ENCODE measurements at places on chromosomes 13 and 19.
A peak's percentile ranks its signal among the peaks of the same experiment; 100 is the strongest.

- no peak for DNase-seq
These were observed 5.5 kb upstream of the CCNE1 start for GRCh38 chr19:29806098-29806866.

GRCh38 chr13:20519875-20520274, 5.8 kb downstream of the CRYL1 start:
- no peak for DNase-seq

- no peak for DNase-seq
These were observed 22.5 kb downstream of the SERP2 start for GRCh38 chr13:44395976-44396694.

- no peak for DNase-seq
These were observed 6.8 kb upstream of the DGKH start for GRCh38 chr13:42041684-42042035.

DNA sequence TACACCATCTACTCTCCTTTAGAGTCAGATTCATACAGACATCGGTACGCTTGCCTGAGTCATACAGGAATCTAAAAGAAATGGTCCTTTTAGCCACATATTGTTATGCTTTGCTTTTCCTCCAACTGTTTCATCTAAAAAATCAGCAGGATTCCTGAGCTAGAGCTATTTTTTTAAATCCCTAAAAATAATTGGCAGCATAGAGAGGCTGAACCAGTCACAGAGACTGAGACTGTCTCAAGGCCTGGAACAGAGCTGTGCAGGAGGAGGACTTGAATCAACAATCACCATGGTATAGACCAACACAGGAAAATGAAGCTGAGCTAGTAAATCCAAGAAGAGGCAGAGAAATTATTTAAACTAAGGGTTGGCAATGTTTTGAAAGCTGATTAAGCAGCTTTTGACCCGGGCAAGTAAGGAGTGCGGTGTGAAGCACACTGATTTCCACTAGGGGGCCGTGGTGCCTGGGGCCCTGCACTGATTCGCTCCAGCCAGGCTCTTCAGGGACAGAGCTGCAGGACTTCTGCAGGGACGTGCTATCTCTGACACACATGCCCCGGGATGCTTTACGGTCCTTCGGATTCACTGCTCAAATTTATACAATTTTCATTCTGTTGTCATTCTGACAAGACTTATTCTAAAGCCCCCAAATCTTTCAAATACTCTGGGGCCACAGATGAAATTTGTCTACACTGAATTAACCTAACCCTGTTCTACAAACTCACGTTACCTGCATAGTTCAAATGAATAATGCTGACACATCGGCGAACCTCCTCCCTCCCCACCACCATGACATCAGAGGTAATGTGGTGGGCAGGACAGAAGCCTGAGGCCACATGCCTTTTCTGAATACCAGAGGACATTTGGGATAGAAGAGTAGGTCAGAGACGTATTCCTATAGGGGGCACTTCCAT, 87.6 kb upstream of the SLC15A1 start:
- DNase-seq, result no peak

DNA sequence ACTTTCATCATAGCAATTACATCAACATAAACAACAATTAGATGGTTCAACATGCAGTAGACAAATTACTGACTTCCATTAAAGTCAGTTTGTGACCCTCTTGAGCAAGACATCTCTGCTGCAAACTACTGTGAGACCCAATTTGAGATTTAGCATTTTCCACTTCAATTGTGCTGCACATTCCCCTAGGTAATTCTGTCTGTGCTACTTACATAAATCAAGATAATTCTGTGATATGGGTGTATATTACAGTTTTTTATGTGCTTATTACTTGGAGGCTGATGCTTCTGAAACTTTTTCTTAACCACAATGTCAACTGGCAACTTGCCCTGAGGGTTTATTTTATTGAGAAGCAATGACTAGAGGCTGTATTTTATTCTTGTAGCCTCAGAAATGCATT, 1714.4 kb downstream of the OLFM4 start:
- DNase-seq, result no peak

DNA sequence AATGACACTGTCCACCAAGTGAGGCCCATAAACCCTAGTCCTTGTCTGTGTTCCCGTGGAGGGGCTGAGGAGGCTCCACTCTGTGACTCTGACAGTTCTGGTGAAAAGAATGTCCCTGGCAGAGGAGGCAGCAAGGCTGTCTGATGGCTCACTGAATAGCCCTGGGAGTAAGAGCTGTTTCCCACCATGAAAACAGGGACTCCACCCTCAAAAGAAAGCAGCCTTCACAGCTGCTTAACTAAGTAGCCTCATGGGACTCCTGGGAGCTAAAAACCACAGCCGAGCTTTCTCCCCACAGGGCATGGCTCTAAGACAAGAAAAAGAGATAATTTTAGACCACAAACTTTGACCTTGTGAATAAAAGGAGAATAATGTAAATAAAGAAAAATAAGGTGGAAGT, 135.1 kb upstream of the FRY start:
- DNase-seq, result peak; percentile 84

DNA sequence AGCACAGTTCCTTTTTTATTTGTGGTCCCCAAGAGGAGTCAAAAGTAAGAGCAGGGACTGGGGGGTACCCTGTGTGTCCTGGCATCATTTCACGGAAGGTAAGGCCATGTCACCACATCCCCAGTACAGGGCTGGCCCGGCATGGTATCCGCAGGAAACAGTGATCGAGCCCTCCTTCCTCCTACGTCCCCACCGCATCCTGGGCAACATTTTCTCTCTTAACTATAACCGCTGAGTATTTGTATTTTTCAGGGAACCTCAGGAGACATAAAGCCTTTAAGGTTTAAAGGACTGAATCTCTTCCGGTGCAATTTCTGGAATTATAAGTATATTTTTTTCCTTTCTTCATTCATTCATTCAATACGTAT, 13.6 kb upstream of the LATS2 start:
- no peak for DNase-seq

DNA sequence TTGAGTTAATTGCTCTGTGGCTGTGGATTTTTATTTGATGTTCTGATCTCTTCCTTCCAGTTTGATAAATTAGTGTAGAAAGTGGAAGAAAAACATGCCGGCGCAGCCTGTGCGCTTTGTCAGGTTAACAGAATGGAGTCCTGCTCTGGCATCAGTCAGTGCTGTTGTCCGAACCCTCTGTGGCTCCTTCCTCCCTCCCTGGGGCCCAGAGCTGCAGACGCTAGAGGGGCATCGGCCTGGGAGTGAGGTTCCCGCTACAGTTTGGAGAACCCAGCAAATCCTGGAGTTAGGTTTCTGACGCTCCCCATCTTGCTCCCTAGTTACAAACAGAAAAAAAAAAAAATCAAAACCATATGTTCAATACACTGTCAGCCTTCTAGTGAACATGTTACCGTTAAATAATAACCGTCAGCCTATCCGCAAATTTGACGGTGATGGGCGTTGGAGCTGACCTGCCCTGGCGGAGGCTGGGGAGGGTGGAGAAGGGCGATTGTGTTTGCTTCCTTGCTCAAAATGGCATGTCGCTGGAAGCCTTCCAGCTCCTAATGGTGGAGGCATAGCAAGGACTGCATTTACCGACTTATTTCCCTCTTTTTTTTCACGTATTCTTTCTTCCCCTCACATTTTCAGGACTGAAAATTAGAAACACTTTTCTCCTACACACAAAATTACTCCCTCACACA, 13.6 kb downstream of the MBNL2 start:
- DNase-seq, result no peak

GRCh38 chr19:3423183-3423829, 56.9 kb downstream of the NFIC start:
- no peak for DNase-seq

- DNase-seq, result no peak
These were observed 7.9 kb downstream of the LIPE start for GRCh38 chr19:42419309-42419708.

DNA sequence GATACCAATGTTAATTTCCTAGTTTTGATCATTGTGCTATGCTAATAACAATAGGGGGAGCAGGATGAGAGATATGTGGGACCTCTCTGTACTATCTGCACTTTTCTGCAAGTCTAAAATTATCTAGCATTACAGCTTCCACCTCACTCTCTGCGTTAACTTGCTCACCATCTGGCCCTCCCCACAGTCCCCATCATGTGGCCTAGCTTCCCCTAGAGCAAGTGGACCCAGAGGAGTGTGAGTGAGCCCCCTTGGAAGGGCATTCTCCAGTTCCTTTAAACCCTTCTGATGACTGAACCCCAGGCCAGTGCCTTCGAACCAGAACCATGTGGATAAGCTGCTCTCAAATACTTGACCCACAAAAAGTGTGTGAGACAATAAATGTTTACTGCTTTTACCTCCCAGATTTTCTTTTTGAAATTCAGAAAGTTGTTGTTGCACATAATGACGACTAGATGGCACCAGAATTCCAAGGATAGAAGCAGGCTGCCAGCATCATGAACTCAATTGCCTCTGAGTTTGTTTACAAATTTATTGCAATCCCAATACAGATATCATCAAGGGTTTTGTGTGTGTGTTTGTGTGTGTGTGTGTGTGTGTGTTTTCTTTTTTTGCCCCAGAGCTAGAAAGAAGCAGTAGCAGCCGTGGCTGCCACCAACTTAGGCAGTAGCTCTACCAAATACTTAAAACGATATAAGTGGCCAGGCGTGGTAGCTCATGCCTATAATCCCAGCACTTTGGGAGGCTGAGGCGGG, 49.0 kb upstream of the ZNF780A start:
- DNase-seq, result peak; percentile 2

DNA sequence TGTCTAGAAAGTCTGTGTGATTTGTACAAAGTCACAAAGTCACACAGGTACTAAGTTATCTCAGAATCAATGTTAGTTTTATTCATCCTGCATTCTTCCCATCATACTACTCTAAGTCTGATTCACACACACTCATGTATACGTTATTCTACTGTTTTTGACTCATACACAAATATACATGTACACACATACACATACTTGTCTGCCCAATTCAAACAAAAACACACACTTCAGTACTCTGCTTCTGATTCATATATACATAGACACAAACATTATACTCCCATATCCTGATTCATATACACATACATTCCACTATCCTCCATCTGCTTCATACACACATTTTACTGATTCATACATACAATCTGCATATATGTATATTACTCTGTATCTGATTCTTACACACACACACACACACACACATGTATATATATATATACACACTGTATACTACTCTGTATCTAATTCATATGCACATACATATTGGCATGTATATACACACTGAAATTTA, 69.3 kb downstream of the KLF12 start:
- no peak for DNase-seq

DNA sequence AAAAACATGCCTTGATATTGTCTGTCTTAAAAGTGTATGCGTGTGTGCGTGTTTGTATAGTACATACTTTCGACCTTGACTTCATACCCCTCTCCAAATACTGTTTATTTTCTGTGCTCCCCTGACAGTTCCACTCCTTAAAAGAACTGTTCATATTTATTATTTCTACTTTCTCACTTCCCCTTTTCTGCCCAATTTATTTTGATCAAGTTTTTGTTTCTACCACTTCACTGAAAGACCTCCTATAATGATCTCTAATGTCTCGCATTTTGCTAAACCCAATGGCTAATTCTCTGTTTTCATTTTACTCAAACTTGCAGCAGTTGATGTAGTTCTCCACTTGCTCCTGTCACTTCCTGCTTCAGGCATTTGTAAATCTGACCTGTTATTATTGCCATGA, 426.1 kb upstream of the KLF12 start:
- no peak for DNase-seq

DNA sequence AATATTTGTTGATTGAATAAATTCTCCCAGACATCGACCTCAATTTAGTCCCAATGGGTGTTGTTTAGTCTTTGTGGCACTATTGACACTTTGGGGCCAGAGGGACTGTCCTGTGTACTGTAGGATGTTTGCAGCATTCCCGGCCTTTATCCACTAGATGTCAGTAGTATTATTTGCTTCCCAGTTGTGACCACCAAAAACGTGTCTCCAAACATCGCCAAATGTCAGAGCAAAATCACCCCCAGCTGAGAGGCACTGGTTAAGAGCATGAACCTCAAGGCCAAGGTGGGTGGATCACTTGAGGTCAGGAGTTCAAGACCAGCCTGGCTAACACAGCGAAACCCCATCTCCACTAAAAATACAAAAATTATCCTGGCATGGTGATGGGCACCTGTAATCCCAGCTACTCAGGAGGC, 15.4 kb downstream of the NLRP12 start:
- no peak for DNase-seq

GRCh38 chr13:111659842-111660241, 339.4 kb downstream of the TEX29 start:
- no peak for DNase-seq

- DNase-seq, result no peak
These were observed 555.4 kb downstream of the SLITRK6 start for GRCh38 chr13:85243831-85244230.

- DNase-seq, result no peak
These were observed at the start of gene CACNG6 for GRCh38 chr19:53991224-53992113. TSS of gene CACNG6 (plus strand) at chr19:53991637. CDS start at chr19:53992878, 1,241 bp downstream.

DNA sequence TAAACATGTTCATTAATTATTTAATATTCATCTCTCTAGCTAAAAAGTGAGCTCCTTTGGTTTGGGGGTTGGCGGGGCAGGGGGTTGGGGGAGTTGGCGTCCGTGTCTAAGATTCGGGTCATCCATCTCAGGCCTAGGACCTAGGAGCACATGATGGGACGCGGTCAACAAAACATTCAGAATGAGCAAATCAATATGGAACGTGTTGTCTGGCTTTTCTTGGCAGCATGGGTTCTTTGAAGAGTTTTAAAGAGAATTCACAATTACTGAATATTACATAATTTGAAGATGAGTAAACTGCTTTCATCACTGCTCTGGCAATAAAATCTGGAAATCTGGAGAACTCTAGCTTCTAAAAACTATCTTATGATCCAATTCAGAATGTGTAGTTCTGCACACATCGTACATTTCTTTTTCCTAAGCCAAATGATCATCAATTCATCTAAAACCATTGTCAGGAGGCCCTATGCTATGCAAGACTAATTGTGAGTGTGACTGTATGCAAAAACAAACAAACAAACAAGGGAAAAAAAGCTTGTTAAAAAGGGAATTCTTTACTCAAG, 5.4 kb upstream of the ARGLU1 start:
- DNase-seq, result peak; percentile 84

DNA sequence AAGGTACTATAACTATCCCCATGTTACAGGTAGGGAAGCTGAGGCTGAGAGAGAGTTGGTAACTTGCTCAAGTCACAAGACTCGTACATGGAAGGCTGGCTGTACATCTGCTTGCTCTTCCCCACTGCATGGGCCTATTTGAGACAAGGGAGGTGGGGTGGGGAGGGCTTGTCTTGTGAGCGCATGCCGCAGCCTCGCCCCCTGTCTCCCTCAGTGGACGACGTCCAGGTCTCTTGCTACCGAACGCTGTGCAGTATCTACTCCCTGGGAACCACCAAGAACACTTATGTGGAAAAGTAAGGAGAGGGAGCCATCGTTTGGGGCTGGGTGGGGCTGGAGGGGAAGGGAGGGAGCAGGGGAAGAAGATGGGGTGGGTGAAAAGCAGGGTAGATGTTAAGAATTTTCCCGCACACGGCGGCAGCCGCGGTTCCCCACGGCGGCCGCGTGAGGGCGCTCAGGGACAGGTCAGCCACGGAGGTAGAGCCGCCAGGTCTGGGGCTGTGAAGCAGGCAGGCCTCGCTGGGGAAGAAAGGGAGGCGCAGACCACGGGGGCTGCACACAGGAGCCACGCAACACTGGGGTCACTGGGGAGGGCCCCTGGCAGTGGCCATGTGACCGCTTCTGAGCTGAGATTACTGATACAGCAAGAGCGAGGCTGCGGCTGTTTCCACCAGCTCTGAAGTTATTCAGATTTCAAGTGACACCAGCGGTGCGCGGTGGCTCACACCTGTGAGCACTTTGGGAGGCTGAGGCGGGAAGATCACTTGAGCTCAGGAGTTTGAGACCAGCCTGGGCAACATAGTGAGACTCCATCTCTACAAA, 81.5 kb downstream of the RYR1 start:
- no peak for DNase-seq

GRCh38 chr19:49133621-49134454, 14.5 kb downstream of the PPFIA3 start:
- DNase-seq, result peak; percentile 30

Measured in BJ (cell line).